ENCODE measurements at places on chromosomes 7 and 10.

DNA sequence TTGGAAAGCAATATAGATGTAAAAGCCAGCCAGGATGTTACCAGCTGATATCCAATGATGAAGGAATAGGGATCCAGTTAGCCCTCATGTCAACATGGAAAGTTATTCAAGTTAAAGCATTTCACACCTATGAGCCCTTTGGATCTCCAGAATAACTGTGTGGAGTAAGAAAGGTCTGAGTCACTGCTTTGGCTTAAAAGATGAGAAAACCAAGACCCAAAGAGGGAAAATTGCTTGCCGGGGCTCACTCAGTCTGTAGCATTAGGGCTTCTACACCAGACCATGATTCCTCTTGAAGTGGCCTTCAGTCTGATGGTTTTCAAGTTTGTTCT is 12.6 kb downstream of the LSM5 start:
- no peak for DNase-seq

DNA sequence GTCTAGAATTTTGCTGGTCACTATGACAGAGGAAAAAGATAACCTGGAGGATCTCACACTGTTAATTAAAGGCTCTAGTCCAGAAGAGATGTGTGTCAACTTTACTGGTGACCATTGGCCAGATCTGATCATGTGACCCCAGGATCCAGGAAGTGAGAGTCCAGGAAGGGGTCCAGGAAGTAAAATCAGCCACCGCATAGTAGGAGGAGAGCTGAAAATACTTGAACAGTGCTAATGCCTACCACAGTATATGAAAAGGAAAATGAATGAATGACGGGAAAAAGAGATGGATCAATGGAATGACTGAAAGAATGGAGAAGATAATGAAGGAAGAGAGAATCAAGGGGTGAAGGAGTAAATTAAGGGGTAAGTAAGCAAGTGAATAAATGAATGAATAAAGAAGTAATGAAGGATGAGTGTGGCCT is 415.3 kb downstream of the RPS24 start:
- DNase-seq = no peak

DNA sequence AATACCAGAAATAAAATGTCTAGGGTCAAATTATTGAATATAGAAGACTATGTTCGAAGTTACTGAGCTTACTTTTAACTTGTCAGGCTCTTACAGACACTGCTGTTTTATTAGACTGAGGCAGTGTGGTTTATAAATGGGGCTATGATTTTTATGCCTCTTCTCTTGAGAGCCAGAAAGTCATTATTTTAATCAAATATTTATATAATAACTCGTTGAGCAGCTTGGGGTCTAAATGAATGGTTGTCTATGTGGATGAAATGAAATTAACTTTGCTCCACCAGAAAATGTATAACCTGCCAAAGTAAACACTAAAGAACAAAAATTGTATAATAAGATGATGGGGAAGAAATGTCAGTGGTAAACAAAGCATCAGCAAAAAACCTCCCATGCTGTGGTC is 175.6 kb upstream of the THSD7A start:
- no peak for DNase-seq

DNA sequence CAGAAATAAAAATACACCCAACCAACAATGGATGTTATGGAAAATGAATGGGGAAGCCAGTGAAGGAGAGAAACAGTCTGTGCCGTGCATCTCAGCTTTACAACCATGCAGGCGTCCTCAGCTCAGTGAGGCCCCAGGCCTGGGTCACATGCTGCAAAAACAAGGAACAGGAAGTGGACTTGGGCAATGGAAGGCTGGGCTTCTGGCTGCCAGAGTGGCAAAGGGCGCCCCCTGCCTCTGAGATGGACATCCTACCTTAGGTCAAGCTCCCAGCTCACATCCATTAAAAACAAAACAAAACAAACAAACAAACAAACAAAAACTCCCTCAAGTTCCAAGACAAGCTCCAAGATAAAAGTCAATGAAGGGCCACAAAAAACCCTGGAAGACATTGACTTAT is 54.7 kb upstream of the AFAP1L2 start:
- no peak for DNase-seq

- DNase-seq = no peak
Measured at GRCh38 chr10:123841560-123841959, 50.0 kb downstream of the CPXM2 start.

DNA sequence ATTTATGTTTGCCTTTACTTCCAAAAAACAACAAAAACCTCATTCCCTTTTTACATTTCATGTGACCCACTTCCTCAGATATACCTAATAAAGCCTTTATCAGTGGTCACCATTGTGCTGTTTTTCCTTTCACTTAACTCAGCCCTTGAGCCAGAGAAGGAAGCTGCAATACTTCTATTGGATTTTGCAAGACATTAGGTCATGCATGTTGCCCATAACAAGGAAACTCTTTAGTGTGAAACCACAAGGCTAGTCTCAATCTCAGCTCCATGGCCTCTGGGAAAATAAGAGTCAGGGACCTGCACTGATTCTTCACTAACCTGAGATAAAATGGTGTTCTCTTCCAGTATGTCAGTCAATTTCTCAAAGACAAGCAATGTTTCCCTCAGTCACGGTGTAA is 27.8 kb downstream of the STEAP4 start:
- no peak for DNase-seq

DNA sequence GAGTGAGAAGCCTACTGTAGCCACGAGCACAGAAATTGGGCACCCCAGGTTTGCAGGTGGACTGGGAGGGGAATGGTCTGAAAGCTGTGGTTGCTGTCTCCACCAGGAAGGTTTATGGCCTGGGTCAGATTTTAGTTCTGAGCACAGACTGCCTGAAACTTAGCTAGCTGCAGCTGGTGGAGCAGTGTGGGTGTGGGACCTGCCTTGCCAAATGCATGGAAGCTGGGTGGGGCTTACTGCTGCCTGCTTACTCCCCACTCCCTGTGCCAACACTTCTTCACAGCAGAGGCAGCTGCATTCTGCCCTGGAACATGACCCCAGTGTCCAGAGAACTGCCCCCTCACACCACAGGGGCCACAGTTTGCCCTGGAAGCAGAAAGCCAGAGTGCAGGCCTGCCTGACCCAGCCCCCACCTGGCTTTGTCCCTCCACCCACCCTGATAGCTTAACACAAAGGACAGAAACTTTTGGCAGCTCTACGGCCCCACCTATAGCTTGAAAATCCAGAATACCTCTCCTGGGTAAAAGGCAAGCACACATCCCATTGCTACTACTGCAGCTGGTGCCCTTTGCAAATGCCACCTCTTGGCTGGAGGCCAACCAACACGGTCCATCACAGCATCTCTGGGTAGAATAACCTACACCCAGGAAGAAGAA is 281.6 kb downstream of the AGMO start:
- DNase-seq = no peak

DNA sequence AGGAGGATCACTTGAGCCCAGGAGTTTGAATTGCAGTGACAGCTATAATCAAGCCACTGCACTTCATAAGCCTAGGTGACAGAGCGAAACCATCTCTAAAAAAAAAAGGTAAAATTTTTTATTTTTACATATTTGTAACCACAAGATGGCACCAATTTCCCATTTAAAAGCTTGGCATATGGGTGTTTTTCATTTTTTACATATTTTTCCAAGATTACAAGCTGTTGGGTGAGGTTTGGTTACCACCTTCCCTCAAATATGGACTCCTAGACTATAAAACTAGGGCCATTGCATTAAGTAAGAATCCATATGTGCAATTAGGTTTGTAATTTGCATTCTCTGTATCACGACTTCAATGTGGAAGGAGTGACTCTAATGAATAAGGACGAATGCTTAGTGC is 129.3 kb upstream of the ACBD5 start:
- no peak for DNase-seq

DNA sequence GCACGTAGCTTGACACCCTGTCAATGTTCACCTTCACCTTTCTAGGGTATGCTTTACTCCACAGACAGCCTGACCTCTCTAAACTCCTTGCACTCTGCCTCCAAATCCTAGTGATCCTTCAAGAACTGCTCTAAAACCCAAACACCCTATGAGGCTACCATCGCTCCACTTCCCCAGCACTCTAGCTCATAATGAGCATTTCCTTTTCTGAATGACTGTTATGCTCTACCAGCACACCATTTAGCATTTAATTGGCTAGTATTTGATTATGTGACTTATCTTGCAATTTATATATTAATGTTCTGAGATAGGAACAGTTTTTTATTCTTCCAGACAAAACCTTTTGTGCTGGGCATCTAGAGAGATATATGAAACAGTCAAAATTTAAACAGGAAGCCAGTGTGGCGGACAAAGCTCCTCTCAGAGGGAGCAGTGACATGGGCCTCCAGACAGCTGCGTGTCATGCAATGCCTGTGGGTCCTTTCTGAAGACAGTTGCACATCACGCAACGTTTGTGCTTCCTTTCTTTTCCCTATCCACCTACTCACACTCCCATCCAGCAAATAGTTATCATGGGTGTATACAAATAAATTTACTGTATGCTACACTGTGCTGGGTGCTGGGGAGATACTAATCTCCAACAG is 86.3 kb downstream of the ALOX5 start:
- DNase-seq = no peak

GRCh38 chr10:34723750-34724149 is 91.3 kb downstream of the PARD3 start:
- no peak for DNase-seq

GRCh38 chr7:35694161-35694783 is 663 bp downstream of the HERPUD2 start:
- no peak for DNase-seq

GRCh38 chr7:3117488-3118231 is 74.0 kb upstream of the CARD11 start:
- DNase-seq = no peak

- no peak for DNase-seq
Measured at GRCh38 chr10:71046747-71047146, 158.4 kb upstream of the PCBD1 start.

DNA sequence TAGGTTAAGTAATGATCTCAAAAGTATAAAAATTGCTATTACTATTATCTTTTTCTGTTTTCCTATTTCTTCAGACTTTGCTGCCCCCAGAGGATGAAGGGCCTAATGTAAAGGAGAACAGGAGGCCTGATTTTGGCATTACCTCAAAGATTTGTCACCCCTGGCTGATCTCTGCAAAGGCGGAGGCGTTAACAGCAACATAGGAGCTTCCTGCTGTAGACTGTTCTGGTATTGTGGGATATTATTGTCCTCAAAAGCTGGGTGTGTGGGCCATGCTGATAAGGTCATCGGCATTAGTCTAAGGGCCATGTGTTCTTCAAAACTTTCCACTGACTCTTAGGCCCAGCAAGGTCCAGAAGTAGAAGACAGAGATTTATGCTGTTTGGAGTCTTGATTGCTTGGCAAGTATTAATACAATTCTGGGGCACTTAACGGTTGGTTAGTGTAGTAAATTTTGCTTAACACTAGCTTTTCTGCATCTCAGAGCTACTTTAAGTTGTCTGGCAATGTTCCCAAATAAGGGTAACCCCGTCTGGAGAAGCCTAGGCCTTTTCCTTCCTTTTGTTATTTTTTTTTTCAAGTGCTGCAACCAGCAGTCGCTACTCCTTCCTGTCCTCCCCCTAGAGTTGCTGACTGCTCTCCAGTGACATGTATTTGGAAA is 14.0 kb upstream of the ENTPD1 start:
- DNase-seq = no peak

DNA sequence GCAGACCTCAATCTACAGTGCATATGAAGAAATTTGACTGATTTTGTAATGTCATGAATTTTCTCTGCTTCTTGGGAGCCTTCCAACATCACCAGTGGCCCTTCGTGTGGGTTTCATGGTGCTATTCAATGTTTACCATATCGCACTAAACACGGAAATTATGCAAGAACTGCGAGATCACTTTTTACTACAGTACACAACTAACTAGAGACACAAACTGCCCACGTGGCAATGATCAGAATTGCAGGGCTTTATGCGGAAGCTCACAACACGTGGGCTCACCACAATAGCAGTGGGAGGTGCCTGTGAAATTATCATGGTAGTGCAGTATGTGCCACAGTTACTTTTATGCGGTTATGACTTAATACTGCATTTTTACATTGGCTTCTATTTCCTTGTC is 449.7 kb upstream of the KLF6 start:
- peak; percentile 24 for DNase-seq

GRCh38 chr10:88322324-88323063 is 260.6 kb downstream of the RNLS start:
- no peak for DNase-seq

DNA sequence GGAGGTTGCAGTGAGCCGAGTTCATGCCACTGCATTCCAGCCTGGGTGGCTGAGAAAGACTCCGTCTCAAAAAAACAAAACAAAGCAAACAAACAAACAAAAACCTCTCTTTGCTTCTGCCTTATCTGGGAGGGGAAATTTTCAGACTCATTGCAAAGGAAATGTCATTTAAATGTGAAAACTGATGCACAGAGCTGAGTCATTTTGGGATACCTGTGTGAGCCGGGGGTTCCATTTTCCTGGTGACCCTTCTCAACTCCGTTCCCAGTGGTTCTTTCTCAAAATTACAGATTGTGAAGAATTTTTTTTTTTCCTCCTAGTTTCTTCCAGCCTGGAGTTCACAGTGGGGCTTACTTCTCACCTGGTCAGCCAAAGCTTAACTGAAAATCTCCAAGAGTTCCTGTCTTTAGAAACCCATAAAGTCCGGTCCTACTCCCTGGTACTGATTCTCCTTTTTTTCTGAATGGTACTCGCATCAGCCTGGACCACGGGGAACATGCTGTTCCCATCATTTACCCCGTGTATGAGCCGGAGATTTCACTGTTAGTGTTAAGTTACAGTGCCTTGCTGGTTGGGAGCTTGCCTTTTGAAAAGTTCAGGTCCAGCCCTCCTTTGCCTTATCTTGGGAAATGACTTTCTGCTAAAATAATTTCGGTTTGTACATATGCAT is 56.9 kb downstream of the RBM20 start:
- no peak for DNase-seq

DNA sequence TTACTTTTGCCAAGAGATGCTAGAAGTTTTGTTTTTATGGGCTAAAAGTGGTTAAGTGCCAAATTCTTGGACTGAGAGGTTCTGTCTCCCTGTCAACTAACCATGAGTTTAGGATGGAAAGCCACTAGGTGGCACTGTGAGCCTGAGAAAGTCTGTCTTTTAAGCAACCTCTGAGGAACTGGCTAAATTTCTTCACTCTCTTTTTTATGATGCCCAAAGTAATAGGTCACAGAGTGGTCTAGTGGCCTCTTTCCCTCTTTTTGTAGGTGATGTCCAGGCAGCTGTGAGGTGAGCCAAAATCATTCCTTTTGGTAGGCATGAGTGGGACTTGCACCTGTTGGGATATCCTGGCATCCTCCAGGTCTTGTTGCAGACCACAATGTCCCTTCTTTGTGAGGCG is 56.8 kb downstream of the SND1 start:
- peak; percentile 4 for DNase-seq

GRCh38 chr10:86003201-86003621 is 363.4 kb downstream of the GRID1 start:
- DNase-seq = no peak
